Brain (organoid and tissue), 16 donors: ENCODE measurements at places on chromosomes 7 and 10.
A peak's percentile ranks its signal among the peaks of the same experiment; 100 is the strongest.

- no peak for DNase-seq
Observed at GRCh38 chr7:157028199-157028903, 17.9 kb upstream of the MNX1 start.

GRCh38 chr10:124733571-124734245 is 10.5 kb downstream of the FAM53B start:
- no peak for DNase-seq

- DNase-seq = no peak
Observed at GRCh38 chr10:4648999-4649398, 177.0 kb upstream of the AKR1E2 start.

- DNase-seq = no peak
Observed at GRCh38 chr10:72263613-72264241, 10.0 kb upstream of the DDIT4 start.

- peak; percentile 95 for DNase-seq
Observed at GRCh38 chr10:97922022-97922758, 72.5 kb downstream of the GOLGA7B start.

DNA sequence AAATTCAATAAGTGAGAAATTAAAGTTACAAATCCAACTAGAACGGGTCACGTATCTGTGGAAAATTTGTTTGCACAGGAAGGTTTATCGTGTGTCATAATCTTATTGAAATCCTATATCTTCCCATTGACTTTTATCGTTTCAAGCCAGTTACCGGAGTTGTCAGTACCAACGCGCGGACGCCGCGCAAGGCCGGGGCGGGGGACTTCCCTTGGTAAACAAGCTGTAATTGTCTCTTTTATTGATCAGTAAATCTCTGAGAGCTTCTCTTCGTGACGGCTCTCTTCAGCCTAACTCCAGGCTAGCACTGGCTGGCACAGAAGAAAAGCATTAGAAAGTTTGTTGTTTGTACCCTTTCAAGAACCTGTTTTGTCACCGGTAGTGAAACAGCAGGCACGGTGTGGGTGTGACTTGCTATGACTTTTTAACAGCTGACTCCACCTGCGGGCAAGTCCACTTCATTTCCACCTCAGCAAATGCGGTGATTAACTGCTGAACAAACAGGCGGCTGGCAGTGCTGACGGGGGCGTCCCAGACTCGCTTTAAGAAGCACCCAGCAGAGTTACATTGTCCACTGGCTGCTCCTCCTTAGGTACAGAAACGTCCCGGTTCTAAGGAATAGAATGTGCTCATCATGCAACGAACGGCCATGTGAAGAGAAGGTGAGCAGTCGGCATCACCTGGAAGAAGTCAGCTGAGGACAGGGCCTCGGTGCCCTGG is 215.8 kb downstream of the MAD1L1 start:
- no peak for DNase-seq

GRCh38 chr7:14228341-14228740 is 238.9 kb upstream of the ETV1 start:
- DNase-seq = no peak

DNA sequence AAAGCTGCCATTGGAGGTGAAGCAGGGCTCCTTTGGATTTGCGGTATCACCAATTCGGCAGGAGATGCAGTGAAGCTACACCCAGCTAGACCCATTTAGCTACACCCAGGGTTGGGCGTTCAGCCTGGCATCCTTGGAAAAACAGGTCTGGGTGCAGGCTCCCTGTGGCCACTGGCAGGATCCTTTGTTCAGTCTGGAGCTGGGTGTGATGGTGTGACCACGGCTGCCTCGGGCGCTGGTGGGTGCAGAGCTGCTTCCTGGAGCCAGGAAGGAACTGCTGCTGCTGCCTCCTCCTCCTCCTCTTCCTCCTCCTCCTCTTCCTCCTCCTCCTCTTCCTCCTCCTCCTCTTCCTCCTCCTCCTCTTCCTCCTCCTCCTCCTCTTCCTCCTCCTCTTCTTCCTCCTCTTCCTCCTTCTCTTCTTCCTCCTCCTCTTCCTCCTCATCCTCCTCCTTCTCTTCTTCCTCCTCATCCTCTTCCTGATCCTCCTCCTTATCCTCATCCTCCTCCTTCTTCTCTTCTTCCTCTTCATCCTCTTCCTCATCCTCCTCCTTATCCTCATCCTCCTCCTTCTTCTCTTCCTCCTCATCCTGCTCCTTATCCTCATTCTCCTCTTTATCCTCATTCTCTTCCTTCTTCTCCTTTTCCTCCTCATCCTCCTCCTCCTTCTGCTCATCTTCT is 84.0 kb downstream of the GRK5 start:
- DNase-seq = no peak

DNA sequence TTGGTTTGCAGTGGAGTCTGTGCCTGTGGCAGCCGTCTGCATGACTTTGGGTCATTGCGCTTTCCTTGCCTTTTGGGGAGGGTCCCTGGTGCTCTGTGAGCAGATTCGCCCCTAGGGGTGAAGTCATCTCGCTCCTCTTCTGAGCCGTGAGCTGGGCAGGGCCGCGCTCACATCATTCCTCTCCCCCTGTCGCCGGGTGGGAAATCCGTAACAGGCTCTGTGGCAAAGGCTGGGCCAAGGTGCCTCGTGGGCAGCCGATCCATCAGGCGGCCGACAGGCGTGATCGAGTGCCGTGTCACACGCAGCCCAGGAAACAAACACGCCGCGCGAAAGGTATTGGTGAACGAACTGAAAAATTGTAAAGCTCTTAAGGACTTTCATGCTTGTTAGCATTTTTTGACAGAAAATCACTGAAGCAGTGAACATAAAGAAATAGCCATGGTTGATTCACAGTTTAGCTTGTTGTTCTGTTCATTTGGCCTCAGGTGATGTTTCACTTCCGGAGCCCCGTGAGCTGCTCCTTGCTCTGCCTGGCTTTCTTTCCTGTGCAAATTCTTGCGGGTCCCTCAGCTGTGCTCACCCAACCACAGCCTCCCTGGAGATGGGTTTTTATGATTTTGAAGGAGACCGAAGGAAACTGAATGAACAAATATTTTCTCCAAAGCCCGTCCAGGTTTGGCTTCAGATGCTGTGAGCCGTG is 122.1 kb downstream of the NKX6-2 start:
- DNase-seq = no peak

- DNase-seq = no peak
Observed at GRCh38 chr7:50304129-50304910, at the start of gene IKZF1. TSS of gene IKZF1 (plus strand) at chr7:50304716. CDS start at chr7:50319062, 14,346 bp downstream.

- DNase-seq = no peak
Observed at GRCh38 chr10:23368816-23369640, 24.4 kb upstream of the C10orf67 start.

- no peak for DNase-seq
Observed at GRCh38 chr7:138196971-138197896, 121.0 kb downstream of the AKR1D1 start.

DNA sequence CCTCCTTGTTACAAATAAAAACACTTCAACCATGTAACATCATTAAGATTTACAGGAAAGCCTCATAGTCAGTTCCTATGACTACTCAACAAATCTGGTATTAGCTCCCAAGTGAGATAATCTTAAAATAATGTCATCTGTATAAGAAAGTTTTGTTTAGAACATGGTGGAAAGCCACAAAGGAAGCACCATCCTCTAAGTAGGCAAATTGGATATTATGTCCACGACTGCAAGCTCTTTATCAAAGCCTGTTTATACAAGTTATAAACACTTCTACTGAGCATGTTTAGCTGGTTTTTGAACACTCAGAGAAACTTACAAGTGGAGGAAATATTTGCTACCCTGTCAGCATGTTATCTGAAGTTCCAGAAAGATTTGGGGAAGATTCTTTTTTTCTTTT is 349.8 kb downstream of the ARL4A start:
- DNase-seq = no peak

- peak; percentile 70 for DNase-seq
Observed at GRCh38 chr7:68420342-68421192, 1177.7 kb upstream of the AUTS2 start.

GRCh38 chr10:70461397-70462348 is 16.9 kb upstream of the PALD1 start:
- peak; percentile 80 for DNase-seq

GRCh38 chr7:139709485-139709884 is 68.3 kb downstream of the HIPK2 start:
- no peak for DNase-seq

DNA sequence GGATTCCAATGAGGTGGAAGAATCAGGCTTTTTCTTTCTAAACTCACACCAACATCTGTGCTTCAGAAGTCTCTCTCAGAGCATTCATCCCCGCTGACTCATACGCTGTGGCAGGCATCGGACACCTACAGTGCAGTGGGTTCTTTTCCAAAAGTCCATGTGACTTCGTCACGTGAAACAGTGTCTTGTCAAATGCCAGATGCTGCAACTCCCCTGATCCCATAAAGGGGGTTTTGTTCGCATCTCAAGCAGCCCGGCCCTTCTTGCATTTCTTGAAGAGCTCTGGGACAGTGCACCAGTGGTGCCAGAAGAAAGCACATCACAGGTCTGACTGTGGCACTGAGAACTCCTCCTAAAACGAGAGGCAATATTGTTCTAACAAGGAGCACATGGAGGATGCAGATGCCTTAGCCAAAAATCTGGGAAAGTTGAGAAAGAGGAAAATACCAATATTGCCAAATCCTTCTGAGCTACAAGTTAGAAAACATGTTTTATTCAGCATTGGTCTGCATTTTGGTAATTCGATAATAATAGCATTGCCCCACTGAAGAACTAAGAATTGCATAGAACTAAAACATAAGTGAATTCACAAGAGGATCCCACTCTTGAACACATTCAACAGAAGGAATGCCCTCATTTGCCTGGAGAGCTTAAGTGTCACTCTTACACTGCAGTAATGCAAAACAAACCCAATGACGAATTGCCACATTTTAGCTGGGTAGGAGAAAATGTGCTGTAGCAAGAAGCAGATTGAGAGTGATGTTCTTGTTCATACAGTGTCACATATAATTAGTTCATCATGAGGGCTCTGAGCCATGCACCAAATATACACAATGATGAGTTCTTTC is 204.4 kb downstream of the CXCL12 start:
- DNase-seq = peak; percentile 55

GRCh38 chr10:91593366-91593765 is 39.5 kb downstream of the PPP1R3C start:
- DNase-seq = no peak

- no peak for DNase-seq
Observed at GRCh38 chr7:112511451-112512202, 30.8 kb downstream of the LSMEM1 start.

GRCh38 chr10:3166496-3167290 is 5.9 kb downstream of the PITRM1 start:
- no peak for DNase-seq

DNA sequence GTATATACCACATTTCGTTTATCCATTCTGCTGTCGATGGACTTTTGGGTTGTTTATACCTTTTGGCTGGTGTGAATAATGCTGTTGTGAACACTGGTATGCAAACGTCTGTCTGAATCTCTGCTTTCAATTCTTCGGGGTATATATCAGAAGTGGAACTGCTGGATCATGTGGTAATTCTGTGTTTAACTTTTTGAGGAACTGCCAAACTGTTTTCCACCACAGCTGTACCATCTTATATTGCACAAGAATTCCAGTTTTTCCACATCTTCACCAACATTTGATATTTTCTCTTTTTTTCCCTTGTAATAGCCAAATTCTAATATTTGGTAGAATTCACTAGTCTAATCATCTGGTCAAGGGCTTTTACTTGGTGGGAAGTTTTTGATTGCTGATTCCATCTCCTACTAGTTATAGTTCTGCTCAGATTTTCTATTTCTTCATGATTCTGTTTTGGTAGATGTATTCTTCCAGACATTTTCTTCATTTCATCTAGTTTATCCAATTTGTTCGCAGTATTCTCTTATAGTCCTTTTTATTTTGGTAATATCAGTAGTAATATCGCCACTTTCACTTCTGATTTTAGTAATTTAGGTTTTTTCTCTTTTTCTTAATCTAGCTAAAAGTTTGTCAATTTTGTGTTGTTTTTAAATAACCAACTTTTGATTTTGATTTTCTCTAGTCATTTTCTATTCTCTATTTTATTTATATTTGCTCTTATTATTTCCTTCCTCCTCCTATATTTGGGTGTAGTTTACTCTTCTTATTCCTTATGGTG is 271.2 kb downstream of the ZEB1 start:
- DNase-seq = no peak

GRCh38 chr10:46283580-46284285 is 3.1 kb upstream of the ANTXRL start:
- no peak for DNase-seq

- no peak for DNase-seq
Observed at GRCh38 chr10:1202343-1202742, 146.2 kb downstream of the WDR37 start.

GRCh38 chr7:33065981-33066380 is 3.4 kb upstream of the NT5C3A start:
- no peak for DNase-seq

DNA sequence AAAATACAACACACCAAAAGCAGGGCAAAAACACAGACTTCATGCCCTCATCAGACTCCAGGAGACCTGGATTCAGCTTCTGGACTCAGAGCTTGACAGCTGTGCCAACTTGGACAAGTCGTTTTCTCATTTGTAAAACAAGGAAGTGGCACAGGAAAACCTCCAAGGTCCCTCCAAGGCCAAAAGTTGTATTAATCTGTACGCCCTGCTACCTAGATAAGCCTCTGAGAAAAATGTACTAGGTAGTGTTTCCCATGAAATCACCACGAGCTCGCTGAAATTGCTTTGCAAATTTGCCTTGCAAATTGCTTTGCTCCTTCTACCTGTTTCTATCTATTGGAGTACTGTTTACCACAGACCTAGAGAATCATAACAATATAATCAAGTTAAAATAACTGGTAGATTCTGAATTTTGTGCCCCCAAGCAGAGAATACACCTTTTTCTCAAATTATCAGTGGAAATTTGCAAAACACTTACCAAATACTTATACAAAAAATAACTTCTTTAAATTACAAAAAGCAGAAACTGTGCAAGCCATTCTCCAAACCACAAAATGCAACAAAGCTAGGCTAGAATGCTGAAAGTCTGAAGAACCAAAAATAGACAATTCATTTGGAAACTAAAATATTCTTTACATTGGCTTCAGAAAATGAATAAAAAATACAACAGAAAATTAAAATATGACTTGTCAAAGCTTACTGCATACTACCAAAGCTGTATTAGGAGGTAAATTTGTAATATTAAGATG is 158.1 kb upstream of the CHST15 start:
- DNase-seq = no peak

DNA sequence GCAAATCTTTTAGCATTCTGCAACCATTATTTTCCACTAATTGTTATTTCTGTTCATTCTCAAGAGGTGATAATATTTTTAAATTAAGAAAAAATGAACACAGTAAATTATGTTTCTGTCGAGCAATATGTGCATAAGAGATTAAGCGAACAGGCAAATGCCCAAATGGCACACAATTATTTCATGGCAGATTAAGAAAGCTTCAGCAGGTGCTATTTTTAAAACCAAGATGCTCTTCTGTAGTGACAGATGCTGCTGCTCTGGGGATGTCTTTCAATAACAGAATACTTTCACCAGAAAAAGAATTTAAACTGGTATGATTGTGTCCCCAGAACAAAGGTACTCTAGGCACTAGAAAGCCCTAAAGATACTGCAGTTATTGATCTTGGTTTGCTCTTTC is 412.7 kb upstream of the SORCS1 start:
- peak; percentile 37 for DNase-seq
